Panc1 (cell line): ENCODE measurements at places on chromosomes 7 and 10.

- H3K27ac ChIP-seq, result no peak overlapping the region
- no peak for DNase-seq
- no peaks in the 10 kb centered on the region for H3K27me3 ChIP-seq
- no peaks in the 10 kb centered on the region; the same call in 1 of the 2 replicates for H3K36me3 ChIP-seq
- no peak overlapping the region for H3K4me3 ChIP-seq
Observed at GRCh38 chr10:33183655-33184054, 150.8 kb downstream of the NRP1 start.

GRCh38 chr10:35946556-35946955 lies 304.5 kb upstream of the FZD8 start:
- no peaks in the 10 kb centered on the region for H3K4me1 ChIP-seq
- no peak for DNase-seq
- H3K36me3 ChIP-seq, result no peaks in the 10 kb centered on the region
- H3K27me3 ChIP-seq, result no peaks in the 10 kb centered on the region

- no peak for DNase-seq
- peak within 1 kb of the TSS; percentile 100 for H3K27ac ChIP-seq
- peaks cover 5% of the 10 kb centered on the region; the same call in 1 of the 2 replicates for H3K4me1 ChIP-seq
- peak within 1 kb of the TSS; percentile 89 for H3K4me3 ChIP-seq
Observed at GRCh38 chr7:5423306-5423975, at the start of gene TNRC18. TNRC18 (minus strand) TSS chr7:5423834; CDS start chr7:5421246, 2,588 bp downstream.

DNA sequence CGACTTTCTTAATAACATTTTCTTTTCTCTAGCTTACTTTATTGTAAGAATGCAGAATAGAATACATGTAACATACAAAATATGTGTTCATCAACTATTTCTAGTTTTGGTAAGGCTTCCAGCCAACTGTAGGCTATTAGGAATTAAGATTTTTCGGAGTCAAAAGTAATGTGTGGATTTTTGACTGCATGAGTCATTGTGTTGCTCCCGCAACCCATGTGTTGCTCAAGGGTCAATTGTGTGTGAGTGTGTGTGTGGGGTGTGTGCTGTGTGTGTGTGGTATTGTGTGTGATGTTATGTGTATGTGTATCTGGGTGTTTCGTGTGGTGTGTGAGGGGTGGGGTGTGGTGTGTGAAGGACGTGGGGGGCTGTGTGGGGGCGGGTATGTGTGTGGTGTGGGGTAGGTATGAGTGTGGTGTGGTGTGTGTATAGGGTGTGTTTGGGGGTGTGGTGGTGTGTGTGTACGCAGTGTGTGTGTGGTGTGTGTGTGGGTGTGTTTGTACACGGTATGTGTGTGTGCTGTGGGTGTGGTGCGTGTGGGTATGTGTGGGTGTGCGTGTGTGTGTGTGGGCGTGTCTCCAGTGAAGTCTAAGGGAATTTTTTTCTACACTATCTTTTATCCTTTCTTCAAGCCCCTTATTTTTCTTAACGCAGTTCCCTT lies 60.5 kb downstream of the RSU1 start:
- no peak for DNase-seq
- no peak overlapping the region for H3K27ac ChIP-seq
- no peaks in the 10 kb centered on the region for H3K27me3 ChIP-seq
- H3K4me1 ChIP-seq, result no peaks in the 10 kb centered on the region
- H3K36me3 ChIP-seq, result no peaks in the 10 kb centered on the region

GRCh38 chr7:37957221-37957970 lies 37.0 kb downstream of the EPDR1 start:
- no peak overlapping the region for H3K4me3 ChIP-seq
- H3K27ac ChIP-seq, result no peak overlapping the region
- no peak for DNase-seq
- H3K27me3 ChIP-seq, result no peaks in the 10 kb centered on the region
- no peaks in the 10 kb centered on the region for H3K36me3 ChIP-seq
- H3K4me1 ChIP-seq, result no peaks in the 10 kb centered on the region
